Skin of body (tissue), 3 donors: ENCODE measurements at places on chromosomes 13 and 19. TPM values are rescaled to one million over a fixed set of nuclear protein-coding genes. Genes with fewer than 3 reads are reported as not detected.

CPB2 gene
- total RNA-seq = not detected

CGB1 gene
- total RNA-seq = not detected

DMRTC2 gene
- total RNA-seq = not detected

FAM83E gene
- 2.0 TPM for total RNA-seq

GPR183 gene
- total RNA-seq = 29.7 TPM

KLF1 gene
- total RNA-seq = 1.7 TPM

GSX1 gene
- total RNA-seq = not detected

MEF2B gene
- 0.49 TPM for total RNA-seq

IGFL3 gene
- 5.9 TPM for total RNA-seq

TRAPPC6A gene
- total RNA-seq = 13.3 TPM

PPP6R1 gene
- 20.8 TPM for total RNA-seq

HIPK4 gene
- 0.10 TPM for total RNA-seq

NFIX gene
- total RNA-seq = 75.5 TPM

DNA sequence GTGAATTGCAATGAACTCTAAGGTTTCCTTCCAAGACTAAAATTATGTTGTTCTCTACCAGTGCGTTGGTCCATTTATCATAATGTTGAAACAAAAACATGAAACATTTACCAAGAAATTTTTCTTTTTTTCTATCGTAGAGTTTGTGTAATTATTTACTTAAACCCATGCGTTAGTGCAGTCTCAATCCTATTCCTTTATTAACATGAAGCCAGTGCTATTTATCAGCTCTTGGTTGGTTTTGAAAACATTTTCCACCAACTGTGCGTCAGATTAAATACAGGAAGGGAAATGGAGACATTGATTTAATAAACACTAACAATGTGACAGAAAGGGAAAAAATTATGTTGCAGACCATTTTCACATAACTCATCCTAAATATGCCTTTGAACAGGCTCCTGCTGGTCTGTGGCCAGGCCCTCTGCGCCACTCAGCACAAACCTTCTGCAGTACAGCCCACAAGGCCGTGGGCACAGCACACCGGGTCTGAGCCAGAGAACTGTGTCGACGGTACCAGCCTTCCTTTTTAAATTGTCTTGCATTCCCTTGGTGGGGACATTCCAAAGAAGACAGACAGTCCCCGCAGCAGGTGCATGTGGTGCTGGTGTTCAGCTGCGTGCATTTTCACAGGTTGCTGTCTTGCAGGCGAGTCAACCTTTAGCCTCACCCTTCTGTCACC is 135.8 kb downstream of the SHISA2 start:
- DNase-seq = no peak

- DNase-seq = no peak
Measured at GRCh38 chr13:62038214-62038613, 622.6 kb upstream of the PCDH20 start.

GRCh38 chr19:17848595-17849292 is 962 bp upstream of the JAK3 start:
- no peak for DNase-seq

- peak; percentile 2 for DNase-seq
Measured at GRCh38 chr13:107450931-107451330, 764.4 kb downstream of the LIG4 start.

DNA sequence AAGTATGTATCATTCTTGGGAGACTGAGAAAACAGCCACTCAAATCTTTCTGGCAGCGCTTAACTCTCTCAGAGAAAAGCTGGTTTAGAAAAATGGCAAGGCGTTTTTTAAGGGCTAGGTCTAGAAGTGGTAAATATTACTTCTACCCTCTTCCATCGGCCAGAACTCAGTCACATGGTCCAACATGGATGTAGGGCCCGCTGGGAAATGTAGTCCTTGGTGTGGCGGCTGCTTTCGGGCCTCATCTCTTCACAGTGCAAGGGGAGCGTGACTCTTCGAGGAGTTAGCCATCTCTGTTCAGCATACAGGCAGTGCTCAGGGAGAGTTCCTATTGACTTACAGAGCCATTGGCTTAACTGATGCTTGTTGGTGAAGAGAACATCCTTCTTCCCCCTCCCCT is 6.3 kb downstream of the VSTM2B start:
- DNase-seq = no peak

DNA sequence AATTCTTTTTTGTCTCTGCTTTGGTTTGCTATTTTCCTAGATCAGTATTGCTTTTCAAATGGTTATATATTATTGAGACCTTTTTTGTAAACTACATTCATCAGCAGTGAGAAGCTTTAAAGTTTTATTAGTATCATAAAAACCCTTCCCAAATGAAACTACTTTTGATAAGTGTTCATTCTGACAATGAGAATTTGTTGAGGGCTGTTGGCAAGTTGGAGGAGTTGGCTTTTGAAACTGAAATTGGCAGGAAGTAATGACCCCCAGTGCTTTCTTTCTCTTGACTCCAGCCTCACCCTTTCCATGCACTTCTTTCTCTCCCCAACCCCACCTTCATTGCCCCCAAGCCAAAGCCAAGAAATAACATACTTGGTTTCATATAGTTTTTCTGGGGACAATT is 113.8 kb downstream of the ZIC5 start:
- no peak for DNase-seq

GRCh38 chr19:39444598-39445195 is 685 bp upstream of the SUPT5H start:
- DNase-seq = no peak

- peak; percentile 22 for DNase-seq
Measured at GRCh38 chr13:80363890-80364503, 23.1 kb upstream of the SPRY2 start.

GRCh38 chr13:90230311-90230710 is 1117.2 kb upstream of the MIR17HG start:
- DNase-seq = no peak

DNA sequence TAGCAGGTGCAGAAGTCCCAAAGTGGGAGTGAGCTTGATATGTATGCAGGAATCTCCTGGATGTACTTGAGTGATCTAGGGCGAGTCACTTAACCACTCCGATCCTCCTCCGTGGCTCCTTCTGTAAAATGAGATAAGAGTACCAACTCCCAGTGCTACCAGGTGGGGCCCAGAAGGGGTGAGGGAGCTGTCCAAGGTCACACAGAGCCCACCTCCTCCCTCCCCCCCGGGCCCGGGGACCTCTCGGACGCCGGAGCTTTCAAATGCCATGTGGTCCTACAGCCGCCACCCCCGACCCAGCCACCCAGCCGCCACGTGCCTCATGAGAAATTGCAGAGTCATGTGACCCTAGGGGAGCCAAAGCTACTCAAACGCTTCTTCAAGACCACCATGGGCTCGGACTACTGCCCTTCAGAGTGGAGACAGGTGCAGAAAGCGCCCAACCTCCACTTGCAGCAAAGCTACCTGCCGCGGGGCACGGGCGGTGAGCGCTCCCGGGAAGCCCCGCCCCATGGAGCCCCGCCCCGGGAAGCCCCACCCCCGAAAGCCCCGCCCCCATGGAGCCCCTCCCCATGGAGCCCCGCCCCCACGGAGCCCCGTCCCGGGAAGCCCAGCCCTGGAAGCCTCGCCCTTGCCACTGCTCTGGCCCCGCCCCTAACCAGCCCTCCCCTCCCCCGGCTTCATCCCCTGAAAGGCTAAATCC is 10.1 kb upstream of the ZNF358 start:
- no peak for DNase-seq

DNA sequence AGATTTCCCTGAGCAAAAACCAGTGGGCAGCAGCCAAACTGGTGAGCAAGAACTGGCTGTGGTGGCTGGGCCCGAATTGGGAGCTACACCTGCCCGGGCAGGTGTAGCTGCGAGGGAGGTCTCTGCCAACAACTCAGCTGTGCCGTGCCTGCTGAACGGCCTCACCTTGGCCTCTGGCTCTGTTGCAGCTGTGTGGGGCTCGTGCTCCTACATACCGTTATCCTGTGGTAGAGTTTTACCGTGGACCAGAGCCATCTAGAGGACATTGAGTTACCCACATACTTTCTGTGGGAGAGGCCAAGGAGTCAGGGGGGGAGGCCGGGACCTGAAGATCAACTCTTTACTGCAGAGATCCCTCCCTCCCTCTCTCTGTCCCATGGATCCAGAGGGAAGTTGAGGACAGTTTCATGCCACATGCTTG is 113.2 kb downstream of the TM9SF2 start:
- DNase-seq = no peak

GRCh38 chr13:37097076-37097475 is 8.4 kb downstream of the CSNK1A1L start:
- DNase-seq = no peak

DNA sequence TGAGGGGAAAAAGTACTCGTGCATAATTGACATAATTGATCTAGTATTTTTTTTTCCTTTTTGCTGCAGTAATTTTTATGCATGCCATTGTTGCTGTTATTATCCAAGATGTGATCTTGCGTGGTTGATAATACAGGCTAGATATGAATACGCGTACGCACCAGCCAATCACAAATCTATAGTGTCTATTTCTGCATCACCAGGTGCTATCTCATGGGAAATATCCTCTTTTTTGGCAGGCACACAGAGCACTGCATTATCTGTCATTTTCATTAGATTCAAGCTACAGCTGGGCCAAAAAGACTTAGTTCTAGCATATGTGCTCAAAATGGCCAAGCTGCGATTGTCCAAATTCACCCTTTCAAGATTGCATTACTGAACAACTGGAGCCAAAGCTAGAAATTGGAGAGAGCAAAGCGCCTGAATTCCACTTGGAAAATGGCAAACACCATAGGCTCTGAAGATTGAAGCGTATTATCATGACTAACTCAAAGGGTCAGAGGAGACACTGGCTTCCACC is 181.1 kb downstream of the TSHZ3 start:
- no peak for DNase-seq

DNA sequence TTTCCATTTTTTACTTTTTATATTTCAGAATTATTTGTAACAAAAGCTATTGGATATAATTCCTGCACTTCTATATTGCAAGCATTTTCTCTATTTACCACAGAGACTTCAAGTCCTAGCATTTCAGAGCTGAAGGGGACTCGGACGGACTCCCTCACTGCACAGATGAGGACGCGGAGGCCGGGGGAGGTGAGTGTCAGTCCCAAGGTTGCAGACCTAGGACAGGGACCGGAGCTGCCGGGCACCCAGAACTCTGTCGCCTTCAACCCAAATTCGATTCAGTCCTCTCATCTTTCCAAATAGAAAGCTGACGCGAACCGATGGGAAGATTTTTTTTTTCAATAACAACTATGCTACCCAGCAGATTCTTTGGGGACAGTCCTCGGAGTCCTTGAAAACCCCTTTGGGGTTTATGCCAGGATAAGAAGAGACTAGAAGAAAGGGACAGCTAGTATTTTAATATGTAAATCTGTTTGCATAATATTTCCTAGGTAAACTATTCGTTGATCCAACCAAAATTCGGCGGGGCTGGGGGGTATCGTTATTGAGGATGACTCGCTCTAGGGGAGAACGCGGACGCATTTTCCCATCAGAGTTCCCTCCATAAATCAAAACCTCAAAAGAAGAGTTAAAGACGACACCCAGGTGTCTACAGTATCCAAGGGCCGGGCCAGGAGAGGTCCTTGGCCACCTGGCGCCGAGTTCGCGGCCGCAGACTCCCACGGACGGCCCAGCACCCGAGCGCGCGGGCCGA is 803 bp downstream of the FLT3 start:
- no peak for DNase-seq

GRCh38 chr19:18401580-18402112 is 4.2 kb upstream of the LRRC25 start:
- DNase-seq = peak; percentile 59

DNA sequence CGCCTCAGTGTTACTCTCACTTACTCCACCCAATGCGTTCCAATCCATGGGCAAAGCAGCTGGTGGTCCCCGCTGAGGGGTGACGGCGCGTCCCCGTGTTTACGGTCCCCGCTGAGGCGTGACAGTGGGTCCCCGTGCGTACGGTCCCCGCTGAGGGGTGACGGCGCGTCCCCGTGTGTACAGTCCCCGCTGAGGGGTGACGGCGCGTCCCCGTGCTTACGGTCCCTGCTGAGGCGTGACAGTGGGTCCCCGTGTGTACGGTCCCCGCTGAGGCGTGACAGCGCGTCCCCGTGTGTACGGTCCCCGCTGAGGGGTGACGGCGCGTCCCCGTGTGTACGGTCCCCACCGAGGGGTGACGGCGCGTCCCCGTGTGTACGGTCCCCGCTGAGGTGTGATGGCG is 19.5 kb downstream of the CFAP97D2 start:
- DNase-seq = no peak

DNA sequence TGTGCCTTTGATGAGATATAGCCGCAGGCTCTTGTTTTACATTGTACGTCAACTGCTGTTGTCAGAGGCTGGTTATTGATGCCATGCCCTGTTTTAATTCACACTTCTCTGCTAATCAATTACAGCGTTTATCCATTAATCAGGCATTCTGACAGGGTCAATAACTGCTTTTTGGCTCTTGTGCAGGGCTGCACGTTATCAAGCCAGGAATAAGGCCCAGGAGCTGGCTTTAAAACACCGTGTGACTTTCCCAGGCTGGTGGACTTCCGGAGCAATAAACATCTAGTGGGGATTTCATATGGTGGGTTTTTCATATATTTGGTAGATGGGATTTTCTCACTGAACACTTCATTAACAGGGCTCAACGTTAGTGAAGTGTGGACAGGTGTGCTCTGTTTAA is 221.7 kb downstream of the TM9SF2 start:
- DNase-seq = no peak

GRCh38 chr19:35313587-35313986 is 15.4 kb upstream of the CD22 start:
- no peak for DNase-seq

DNA sequence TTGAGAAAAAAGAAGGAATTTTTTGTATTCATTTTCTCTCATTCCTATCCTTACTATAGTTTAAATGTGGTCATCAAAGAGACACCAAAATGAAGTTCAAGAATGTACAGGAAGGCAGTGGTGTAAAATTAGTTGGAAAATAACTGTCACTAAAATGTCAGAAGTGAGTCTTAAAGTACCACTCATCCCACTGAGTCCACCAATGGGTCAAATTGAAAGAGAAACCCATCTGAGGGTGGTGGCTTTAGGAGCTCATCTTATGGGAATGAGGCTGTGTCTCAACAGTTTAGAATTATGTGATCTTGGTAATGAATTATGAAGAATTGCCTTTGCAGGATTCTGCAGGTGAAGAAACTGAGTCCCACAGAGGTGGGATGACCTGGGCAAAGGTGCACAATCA is 403.5 kb downstream of the FGF9 start:
- DNase-seq = no peak

DNA sequence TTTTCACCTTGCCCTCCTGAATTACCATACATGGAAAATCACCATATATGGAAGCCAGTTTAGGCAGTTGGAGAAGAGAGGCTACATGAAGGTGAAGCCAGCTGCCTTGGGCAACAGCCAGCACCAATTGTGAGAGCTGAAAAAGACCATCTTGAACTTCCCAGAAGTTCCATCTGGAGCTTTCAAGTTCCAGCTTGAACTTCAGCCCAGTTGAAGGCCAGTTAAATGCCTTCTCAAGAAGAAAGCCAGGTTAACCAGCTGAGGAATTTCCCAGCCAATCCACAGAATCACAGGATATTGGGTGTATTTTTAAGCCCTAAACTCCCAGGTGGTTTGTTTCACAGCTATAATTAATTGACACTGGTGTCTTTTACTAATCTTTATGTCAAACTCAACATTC is 713.6 kb upstream of the MIR17HG start:
- no peak for DNase-seq

GRCh38 chr13:40547591-40548315 is 118.7 kb downstream of the FOXO1 start:
- no peak for DNase-seq
